Fibroblast of skin of right quadriceps (primary cell): ENCODE measurements at places on chromosomes 6 and 20.

DNA sequence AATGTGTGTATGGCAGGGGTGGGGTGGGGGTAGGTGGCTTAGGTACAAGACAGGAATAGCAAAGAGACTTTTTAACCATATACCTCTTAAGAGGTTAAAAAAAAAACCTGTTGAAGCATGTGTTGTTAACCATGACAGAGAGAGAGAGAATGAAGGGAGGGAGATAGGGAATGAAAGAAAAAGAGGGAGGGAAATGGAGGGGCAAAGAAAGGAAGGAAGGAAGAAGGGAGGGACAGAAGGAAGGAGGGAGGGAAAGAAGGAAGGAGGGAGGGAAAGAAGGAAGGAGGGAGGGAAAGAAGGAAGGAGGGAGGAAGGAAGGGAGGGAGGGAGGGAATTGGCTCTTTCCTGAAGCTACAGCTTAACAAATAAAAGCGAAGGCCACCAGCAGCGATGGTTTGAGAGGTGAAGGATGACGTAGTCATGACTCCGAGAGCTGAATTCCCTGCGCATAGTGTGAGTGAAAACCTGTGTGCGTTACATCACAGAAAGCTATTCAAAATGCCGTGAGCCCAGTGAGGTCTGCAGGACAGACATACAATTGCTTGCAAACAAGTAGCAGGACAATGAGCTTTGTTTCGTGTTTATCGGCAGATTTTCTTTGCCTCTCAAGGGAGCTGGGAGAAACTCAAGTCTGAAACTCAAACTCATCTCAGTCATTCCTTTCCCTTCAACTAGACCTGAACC, 88.6 kb upstream of the NEDD9 start:
- no peak for DNase-seq

DNA sequence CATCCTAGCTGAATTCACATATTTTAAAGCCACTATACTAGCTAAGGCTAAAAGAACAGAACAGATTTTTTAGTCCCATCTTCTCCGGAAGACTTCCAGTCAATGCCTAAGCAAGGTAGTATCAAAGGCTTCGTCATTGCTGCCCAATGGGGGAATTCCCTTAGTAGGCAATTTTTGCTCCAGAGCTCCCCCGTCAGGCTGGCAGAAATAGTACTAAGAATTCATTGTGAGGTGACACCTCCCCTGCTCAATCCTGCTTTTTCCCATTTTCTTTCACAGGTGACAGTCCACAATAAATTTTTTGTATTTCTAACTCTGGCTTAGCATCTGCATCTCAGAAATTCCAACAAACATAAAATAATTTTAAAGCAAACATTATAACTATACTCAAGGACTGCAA, 52.8 kb upstream of the SRSF6 start:
- no peak for DNase-seq

- no peak for DNase-seq
Observed at GRCh38 chr6:73823832-73824231, 127.8 kb downstream of the CD109 start.

- no peak for DNase-seq
Observed at GRCh38 chr20:48604426-48604825, 223.4 kb downstream of the PREX1 start.

DNA sequence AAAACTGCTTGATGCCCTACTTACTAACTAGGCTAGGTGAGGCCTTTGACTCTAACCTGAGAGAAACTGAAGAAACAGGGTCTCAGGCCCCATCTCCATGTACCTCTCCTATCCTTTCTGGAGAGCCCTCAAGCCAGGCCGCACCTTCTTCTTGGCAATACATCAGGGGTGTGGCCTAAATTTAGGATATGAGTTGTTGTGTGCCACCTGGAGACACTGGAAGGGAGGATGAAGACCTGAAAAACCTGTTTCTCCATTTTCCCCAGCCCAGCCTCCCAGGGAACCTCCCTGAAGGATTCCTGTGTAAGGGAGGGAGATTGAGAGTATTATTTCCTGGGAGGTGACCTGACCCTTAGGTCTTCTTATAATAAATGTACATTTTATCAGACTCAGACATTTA, 3.1 kb downstream of the LY6G6D start:
- no peak for DNase-seq

DNA sequence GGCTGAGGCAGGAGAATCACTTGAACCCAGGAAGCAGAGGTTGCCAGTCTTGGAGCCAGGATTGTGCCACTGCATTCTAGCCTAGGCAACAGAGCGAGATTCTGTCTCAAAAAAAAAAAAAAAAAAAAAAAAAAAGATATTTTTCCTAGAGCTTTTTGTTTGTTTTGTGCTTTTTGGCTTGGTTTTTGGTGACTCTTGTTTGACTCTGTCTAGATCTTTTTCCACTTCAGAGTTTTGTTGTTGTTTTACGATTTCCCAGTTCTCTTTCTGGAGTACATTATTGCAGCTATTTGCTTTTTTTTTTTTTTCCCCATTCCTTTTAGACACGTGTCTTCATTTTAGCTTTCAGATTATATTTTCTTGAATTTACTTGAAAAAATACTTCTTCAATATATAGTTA, 67.0 kb upstream of the AKAP12 start:
- DNase-seq, result no peak

GRCh38 chr6:169571123-169571962, 130.5 kb downstream of the WDR27 start:
- peak; percentile 79 for DNase-seq

DNA sequence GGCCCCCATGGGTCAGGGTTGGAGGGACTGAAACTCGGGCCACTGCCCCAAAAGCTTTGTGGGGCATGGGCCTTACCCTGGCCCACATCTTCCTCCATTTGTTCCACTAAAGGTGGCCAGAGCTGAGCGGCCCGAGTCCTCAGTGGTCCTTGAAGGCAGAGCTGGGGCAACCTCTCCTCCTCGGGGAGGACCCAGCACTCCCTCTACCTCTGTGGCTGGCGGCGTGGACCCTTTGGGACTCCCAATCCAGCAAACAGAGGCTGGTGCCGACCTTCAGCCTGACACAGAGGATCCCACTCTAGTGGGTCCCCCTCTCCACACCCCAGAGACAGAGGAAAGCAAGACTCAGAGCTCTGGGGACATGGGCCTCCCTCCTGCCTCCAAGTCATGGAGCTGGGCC, 9.3 kb downstream of the LPIN3 start:
- DNase-seq, result no peak
